Temporal lobe (tissue), 4 donors: ENCODE measurements at places on chromosomes 5 and 9. TPM values are rescaled to one million over a fixed set of nuclear protein-coding genes. Genes with fewer than 3 reads are reported as not detected.

NTMT1 gene
- total RNA-seq, result 11.1 TPM

ORM2 gene
- not detected for total RNA-seq

AHRR gene
- 2.0 TPM for total RNA-seq

OR13C5 gene
- not detected for total RNA-seq
